ENCODE measurements at places on chromosomes 1 and 21.

- no peak for DNase-seq
Measured at GRCh38 chr1:205714190-205714905, 34.0 kb upstream of the SLC45A3 start.

DNA sequence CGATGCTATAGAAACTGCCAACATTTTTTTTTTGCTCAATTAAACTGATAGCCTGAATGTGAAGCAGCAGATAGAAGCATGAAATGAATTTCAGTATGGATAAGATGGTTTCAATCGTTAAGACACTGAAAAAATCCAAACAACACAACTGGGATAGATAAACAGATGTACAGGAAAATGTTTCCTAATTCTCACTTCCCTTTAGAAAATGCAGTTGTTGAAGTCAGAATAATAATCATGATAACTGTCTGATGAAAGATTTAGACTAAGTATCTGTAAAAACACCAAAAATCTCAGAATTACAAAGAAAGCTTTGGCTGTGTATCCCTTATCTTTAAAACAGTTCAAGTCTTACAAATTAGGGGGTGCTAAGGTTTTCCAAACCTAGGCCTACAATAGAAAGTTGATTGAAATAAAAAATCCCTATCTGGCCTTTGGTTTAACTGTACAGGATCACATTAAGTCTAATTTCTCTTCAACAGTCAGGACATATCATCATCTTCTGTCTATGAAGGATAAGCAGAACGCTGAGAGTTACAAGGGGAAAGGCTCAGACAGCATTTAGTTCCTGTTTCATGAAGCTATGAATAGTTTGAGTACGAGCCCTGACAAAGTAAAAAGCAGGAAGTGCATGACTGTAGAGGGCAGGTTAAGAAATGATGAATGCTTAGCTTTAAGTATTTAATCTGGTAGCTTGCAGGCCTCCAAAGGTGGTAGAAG lies 203.2 kb downstream of the APP start:
- no peak for DNase-seq

DNA sequence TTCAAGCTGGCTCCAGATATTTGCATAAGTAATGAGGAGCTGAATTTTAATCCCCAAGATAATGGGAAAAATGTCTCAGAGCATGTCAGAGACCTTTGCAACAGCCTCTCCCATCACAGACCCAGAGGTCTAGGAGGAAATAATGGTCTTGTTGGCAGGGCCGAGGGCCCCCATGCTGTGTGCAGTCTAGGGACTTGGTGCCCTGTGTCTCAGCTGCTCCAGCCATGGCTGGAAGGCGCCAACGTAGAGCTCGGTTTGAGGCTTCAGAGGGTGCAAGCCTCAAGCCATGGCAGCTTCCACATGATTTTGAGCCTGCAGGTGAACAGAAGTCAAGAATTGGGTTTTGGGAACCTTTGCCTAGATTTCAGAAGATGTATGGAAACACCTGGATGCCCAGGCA lies 134.7 kb downstream of the LYPLAL1 start:
- no peak for DNase-seq

DNA sequence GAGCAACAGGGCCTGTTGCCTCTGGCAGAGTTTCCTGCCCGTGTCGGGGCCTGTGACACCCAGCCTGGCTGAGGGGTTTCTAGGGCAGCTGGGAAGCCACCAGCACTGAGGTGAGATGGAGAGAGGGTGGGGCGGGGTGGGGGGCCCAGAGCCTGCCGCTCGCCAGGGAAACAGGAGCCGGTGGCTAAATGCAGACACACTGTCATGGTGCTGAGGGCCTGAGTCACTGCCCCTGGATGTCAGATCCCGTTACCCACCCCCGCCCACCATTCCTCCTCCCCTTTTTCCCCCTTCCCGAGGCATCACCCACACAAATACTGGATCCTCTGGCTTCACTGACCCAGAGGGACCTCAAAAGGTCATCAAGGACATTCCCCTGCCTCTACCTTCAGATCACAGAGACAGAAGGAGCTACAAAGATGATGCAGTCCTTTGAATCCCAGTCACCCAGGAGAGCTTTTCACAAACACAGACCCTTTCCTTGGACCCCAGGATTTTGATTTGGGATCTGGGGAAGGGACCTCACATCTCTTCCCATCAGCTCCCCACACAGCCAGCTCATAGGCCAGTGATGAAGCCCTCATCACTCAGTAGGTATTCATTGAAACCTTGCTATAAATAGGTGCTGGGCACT lies 1.9 kb upstream of the HSPB7 start:
- DNase-seq: no peak

DNA sequence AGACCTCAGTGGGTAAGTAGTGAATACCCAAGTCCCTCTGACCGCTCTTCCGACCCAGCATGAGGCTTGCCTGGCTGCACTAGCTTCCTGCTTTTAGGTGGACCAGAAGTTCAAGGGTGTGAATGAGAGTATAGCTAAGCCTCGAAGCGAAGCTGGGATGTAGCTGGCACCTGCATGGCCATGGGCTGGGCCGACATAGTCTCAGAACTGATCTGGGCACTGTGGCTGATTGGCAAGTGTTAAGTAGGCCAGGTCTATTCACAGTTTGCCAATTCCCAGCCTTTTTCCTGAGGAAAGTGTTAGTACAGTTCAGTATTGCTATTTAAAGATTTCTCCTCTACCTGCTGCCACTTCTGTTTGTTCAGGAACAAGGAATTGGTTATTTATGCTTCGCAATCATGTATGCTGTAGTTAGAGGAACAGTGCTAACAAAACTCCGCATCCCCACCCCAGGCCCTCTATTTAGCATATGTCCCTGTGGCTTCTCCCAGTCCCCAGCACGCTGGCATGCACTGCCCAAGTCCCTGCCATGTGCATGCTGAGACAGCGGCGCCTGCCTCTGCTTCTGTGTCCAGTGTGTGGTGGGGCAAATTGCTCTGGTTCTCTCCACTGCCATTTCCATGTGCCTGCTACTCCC lies 16.3 kb downstream of the SPATA46 start:
- no peak for DNase-seq

DNA sequence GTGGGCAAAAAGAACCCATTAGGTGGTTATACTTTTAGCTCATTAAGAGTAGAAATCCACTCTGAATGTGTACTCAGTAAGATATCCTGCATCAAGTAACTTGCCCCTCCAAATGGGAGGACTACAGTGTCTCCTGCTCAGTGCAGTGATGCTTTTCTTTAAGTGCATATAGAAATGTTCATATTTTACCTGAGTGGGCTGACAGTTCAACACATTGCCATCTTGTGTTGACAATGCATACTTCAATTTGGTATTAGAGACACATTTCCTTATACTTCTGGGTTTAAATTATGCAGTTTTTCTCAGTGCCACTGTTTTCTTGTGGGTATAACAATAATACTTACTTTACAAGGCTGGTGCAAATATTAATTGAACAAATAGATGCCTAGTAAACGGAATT lies 318.6 kb upstream of the TMPRSS15 start:
- DNase-seq: no peak

GRCh38 chr1:5910276-5910620 lies 82.0 kb downstream of the NPHP4 start:
- no peak for DNase-seq

GRCh38 chr1:244302876-244303609 lies 148.7 kb downstream of the ADSS2 start:
- no peak for DNase-seq

DNA sequence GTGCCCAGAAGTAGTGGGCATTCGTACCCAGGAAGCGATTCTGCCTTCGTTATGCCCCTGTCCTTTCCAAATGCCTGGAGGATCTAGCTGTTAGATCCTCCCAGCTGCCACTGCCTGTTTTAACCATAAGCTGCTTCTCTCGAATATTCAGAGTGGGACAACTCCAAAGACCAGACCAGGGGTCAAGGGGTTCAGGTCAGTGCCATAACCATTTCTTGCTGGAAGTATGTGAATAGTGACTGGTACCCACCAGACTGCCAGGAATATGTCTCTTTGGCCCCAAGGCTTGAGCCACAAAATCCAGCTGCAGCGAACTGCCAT lies 914 bp upstream of the MTF1 start:
- DNase-seq: no peak

GRCh38 chr1:114227059-114227458 lies 73.4 kb upstream of the SYT6 start:
- no peak for DNase-seq

DNA sequence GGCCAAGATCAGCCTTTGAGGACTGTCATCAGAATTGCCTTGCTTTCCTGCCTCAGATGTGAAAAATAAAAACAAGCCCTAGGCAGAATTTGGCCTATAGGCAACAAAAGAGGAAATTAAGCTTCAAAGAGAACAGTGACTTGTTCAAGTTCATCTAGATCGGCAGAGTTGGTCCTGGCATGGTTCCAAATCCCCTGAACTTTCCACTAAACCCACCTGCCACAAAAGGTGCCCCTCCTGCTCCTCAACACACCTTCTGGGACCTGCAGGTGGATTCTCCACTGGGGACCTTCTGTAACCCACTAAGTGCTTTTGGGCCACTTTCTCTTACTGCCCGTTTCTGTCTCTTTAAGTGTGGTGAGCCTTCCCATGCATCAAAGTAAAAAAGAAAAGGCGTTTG lies 42.5 kb upstream of the LRRN2 start:
- DNase-seq: no peak

GRCh38 chr1:221829327-221830015 lies 87.6 kb upstream of the DUSP10 start:
- DNase-seq: peak; percentile 77

- no peak for DNase-seq
Measured at GRCh38 chr1:18110968-18111367, 3.4 kb downstream of the IGSF21 start.

GRCh38 chr1:64875606-64876005 lies 90.7 kb downstream of the JAK1 start:
- no peak for DNase-seq
